K562 (cell line): ENCODE measurements at places on chromosomes 2 and 18. TPM values are rescaled to one million over a fixed set of nuclear protein-coding genes. Genes with fewer than 3 reads are reported as not detected.
A peak's percentile ranks its signal among the peaks of the same experiment; 100 is the strongest.

DNA sequence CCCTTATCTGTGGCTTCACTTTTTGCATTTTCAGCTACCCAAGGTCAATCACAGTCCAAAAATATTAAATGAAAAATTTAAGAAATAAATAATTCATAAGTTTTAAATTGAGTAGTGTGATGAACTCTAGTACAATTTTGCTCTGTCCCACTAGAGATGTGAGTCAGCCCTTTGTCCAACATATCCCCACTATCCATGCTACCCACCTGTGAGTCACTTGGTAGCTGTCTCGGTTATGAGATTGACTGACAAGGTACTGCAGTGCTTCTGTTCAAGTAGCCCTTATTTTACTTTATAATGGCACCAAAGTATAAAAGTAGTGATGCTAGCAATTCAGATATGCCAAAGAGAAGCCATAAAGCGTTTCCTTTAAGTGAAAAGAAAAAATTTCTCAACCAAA lies 28.8 kb downstream of the ADCY3 start:
- DNase-seq = no peak
- H3K4me1 ChIP-seq = no peaks in the 10 kb centered on the region
- no peak overlapping the region for H3K27ac ChIP-seq
- no peaks in the 10 kb centered on the region for H3K27me3 ChIP-seq
- peaks cover 15% of the 10 kb centered on the region; the same call in 2 of the 3 replicates for H3K36me3 ChIP-seq
- no peak overlapping the region for H3K4me3 ChIP-seq

DNA sequence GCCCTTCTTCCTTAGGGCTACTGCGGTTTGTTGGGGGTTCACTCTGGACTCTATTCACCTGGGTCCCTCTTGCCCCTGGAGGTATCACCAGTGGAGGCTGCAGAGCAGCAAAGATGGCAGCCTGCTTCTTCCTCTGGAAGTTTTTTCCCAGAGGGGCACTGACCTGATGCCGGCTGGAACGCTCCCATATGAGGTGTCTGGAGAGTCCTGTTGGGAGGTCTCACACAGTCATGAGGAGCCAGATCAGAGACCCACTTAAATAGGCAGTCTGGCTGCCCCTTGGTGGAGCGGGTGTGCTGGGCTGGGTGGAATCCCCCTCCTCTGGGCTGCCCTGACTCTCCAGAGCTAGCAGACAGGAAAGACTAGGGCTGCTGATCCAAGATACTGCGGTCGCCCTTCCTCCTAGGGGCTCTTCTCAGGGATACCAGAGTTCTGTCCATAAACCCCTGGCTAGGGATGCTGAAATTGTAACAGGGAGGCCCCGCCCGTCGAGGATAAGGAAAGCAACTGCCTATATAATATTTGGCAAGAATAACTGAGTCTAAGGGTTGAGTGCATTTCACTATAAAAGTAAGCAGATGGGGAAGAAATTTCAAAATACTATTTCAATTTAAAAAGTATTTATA lies 140.7 kb downstream of the NOL4 start:
- H3K27me3 ChIP-seq = no peaks in the 10 kb centered on the region
- no peak for DNase-seq
- H3K27ac ChIP-seq = no peak overlapping the region
- no peak overlapping the region for H3K4me3 ChIP-seq
- H3K4me1 ChIP-seq = no peaks in the 10 kb centered on the region

DNA sequence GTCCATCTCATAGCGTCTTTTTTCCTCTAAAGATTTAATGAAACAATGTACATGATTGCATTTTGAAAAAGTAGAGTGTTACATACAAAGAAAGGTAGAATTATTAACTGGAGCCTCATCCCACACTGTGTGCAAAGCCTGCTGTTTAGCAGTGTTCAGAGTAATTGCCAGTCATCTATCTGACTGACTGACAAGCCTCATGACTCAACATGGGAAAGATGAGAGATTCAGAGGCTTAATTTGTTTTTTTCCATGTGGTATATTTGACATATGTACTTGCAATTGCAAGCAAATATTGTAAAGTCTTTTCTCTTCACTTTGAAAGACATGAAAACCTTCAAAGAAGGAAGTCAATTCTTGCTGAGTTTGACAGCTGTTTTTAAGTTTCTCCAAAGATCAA lies 14.7 kb downstream of the PCARE start:
- no peaks in the 10 kb centered on the region for H3K36me3 ChIP-seq
- H3K27ac ChIP-seq = no peak overlapping the region
- no peak overlapping the region for H3K4me3 ChIP-seq
- DNase-seq = no peak

DNA sequence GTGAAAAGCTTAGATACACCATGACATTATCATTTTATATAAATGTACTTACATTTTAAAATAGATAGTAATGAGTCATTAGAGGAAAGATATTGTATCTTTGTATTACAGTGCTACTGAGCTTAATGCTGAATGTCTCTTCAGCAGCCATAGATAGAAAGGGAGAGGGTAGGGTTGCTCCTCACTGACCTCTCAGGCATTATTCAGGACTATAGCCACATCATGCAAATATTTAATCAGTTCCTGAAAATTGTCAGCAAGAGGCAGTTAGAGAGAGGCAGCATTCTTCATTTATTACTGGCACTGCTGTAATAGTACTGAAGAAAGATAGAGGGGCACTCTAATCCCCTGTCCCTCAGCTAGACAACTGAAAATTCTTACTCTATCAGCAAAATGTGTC lies 242.0 kb upstream of the TANK start:
- H3K4me1 ChIP-seq = no peaks in the 10 kb centered on the region
- H3K4me3 ChIP-seq = no peak overlapping the region
- H3K36me3 ChIP-seq = no peaks in the 10 kb centered on the region
- DNase-seq = no peak

- H3K4me1 ChIP-seq = no peaks in the 10 kb centered on the region
- H3K36me3 ChIP-seq = no peaks in the 10 kb centered on the region
- DNase-seq = no peak
- no peak overlapping the region for H3K27ac ChIP-seq
- H3K4me3 ChIP-seq = no peak overlapping the region
- H3K27me3 ChIP-seq = no peaks in the 10 kb centered on the region
These were observed 62.1 kb upstream of the SMIM21 start for GRCh38 chr18:75489493-75490190.

DNA sequence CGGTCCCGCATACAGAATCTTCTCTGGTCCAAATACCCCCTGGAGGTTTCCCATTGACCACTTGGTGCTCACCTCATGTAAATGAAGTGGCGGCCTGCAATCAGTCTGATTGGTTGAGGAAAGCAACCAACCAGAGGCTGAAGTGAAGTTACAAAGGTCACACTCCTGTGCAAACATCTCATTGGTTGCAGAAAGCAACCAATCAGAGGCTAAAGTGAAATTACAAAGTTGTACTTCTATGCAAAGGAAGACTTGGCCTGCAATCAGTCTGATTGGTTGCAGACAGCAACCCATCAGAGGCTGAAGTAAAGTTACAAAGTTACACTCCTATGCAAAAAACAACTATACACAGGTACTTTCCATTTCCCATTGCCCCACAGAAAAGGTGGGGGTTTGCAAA lies 2.5 kb upstream of the SP100 start:
- no peaks in the 10 kb centered on the region for H3K27me3 ChIP-seq
- no peak for DNase-seq
- H3K4me1 ChIP-seq = peaks cover 16% of the 10 kb centered on the region; the same call in 2 of the 3 replicates

GRCh38 chr2:217372794-217373193 lies 512.9 kb upstream of the TNP1 start:
- H3K4me3 ChIP-seq = no peak overlapping the region
- no peak overlapping the region for H3K27ac ChIP-seq
- no peaks in the 10 kb centered on the region for H3K36me3 ChIP-seq
- H3K4me1 ChIP-seq = no peaks in the 10 kb centered on the region
- no peak for DNase-seq

GRCh38 chr2:170386554-170386953 lies 208.6 kb downstream of the MYO3B start:
- no peak overlapping the region for H3K27ac ChIP-seq
- H3K4me3 ChIP-seq = no peak overlapping the region
- H3K27me3 ChIP-seq = no peaks in the 10 kb centered on the region; the same call in 2 of the 3 replicates

DNA sequence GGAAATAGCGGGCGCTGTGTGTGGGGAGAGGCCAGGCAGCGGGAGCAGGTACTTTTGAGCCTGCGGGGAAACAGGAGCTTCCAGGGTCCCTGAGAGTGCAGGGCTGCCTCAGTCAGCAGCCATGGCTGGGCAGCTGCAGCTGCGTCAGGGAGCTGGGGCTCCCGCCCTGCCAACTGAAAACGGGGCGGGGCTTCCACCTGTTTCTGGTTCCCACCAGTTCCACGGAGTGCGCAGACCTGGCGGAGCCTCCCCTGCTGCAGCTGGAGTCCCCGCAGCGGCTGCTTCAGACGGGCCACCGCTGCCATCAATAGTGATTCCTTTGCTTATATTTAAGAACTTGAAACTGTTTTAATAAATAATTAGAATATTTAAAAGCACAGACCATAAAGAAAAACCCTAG lies 30.6 kb upstream of the RPRM start:
- H3K27ac ChIP-seq = no peak overlapping the region
- no peak for DNase-seq
- H3K4me3 ChIP-seq = no peak overlapping the region

DNA sequence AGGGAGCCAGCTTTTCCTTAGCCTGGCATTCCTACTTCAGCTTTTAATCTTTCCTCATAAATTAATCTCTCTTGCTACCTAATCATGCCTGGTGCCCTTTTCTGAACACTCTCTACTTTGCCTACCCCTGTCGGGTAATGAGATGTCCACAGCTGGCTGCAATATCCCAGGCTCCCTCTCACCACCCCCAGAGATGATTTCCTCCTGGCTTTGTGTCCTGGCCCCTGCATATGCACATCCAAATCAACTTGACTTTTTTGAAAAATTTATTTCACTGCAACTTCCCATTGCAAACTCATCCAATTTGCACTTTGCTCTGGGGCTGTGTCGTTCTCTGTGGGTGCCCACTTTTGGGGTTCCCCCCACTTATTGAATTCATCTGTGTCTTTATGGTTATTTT lies 218.1 kb upstream of the SKOR2 start:
- H3K27ac ChIP-seq = no peak overlapping the region
- H3K36me3 ChIP-seq = no peaks in the 10 kb centered on the region
- H3K4me3 ChIP-seq = no peak overlapping the region

GRCh38 chr2:206423147-206423546 lies 20.2 kb upstream of the ADAM23 start:
- no peaks in the 10 kb centered on the region for H3K36me3 ChIP-seq
- H3K27ac ChIP-seq = no peak overlapping the region
- DNase-seq = peak; percentile 53

- H3K27me3 ChIP-seq = no peaks in the 10 kb centered on the region
- no peaks in the 10 kb centered on the region for H3K36me3 ChIP-seq
- peak; percentile 53 for DNase-seq
- H3K4me3 ChIP-seq = no peak overlapping the region
- H3K27ac ChIP-seq = no peak overlapping the region
These were observed 50.6 kb upstream of the STPG4 start for GRCh38 chr2:47205576-47206141.

DNA sequence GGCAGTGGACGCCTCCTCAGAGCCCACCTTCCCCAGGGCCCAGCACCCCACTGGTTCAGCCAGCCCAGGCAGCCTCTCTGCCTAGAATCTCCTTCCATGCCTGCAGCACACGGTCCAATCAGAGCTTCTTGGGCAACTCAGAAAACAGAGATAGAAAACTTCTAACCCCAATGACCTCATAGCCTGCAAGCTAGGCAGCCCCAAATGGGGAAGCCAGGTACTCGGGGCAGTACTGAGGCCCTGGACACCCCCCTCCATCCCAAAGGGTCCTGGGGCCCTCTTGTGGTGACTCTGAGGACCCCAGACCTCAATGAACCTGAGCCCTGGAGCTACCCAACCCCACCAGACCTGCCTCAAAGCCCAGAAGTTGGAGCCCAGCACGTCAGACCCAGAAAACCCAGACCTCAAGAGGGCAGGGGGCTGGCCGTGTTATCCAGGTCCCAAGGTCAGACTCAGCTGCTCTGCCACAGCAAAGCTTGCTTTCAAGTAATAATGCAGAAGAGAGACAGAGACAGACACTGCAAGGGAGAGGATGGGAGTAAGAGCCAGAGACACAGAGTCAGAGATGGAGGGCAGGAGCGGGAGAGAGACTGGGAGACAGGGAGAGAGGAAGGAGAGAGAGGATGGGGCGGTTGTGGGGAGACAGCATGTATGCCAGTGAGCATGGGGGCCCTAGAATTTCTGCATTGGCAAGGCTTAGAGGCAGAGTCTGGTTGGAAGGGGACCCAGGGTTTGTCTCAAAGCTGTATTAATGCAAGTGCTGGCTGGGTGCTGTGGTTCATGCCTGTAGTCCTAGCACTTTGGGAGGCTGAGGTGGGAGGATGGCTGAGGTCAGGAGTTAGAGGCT lies 28.2 kb downstream of the SERTAD2 start:
- H3K27me3 ChIP-seq = no peaks in the 10 kb centered on the region
- H3K4me3 ChIP-seq = no peak overlapping the region
- H3K27ac ChIP-seq = no peak overlapping the region
- peaks cover 2% of the 10 kb centered on the region; the same call in 1 of the 3 replicates for H3K36me3 ChIP-seq

GRCh38 chr18:57428221-57429150 lies 6.7 kb upstream of the ONECUT2 start:
- H3K4me3 ChIP-seq = no peak overlapping the region
- H3K27me3 ChIP-seq = peaks cover 30% of the 10 kb centered on the region
- H3K4me1 ChIP-seq = peaks cover 2% of the 10 kb centered on the region; the same call in 1 of the 3 replicates
- no peak overlapping the region for H3K27ac ChIP-seq
- DNase-seq = no peak
- no peaks in the 10 kb centered on the region for H3K36me3 ChIP-seq

GRCh38 chr18:80112624-80113248 lies 3.7 kb downstream of the ADNP2 start:
- H3K36me3 ChIP-seq = peaks cover 29% of the 10 kb centered on the region; the same call in 2 of the 3 replicates
- H3K4me3 ChIP-seq = no peak overlapping the region
- H3K27me3 ChIP-seq = no peaks in the 10 kb centered on the region
- H3K27ac ChIP-seq = no peak overlapping the region

DNA sequence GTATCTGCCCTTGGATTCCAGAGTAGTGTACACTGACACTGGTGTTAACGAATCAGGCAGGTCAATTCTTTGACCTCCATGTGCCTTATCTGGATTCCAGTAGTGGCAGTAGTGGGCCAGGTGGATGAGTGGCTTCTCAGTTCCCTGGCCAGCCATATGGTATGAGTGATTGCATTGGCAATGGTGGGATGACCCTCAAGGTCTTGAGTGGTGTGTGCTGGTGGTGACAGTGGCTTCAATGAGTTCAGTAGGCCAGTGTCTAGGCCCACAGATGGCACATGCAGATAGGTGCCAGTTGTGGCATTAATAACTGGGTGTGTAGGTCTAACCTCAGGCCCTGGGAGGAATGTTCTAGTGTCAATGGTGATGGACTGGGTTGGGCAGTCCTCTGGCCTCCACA lies 674.1 kb upstream of the NXPH2 start:
- H3K36me3 ChIP-seq = no peaks in the 10 kb centered on the region
- no peak overlapping the region for H3K27ac ChIP-seq
- no peak for DNase-seq
- H3K27me3 ChIP-seq = no peaks in the 10 kb centered on the region
- no peaks in the 10 kb centered on the region for H3K4me1 ChIP-seq
- H3K4me3 ChIP-seq = no peak overlapping the region

The IL36RN gene
- not detected in 2 replicates for total RNA-seq

The ANTXR1 gene
- 0.87 and 0.98 TPM in 2 replicates for total RNA-seq

The CDH19 gene
- not detected in 2 replicates for total RNA-seq

The TCF23 gene
- total RNA-seq = not detected in 2 replicates
